ENCODE measurements at places on chromosomes 4 and X.

GRCh38 chr4:87406462-87406861 is 15.5 kb upstream of the HSD17B11 start:
- DNase-seq: no peak

GRCh38 chrX:100672966-100673365 is 29.0 kb downstream of the SRPX2 start:
- no peak for DNase-seq

DNA sequence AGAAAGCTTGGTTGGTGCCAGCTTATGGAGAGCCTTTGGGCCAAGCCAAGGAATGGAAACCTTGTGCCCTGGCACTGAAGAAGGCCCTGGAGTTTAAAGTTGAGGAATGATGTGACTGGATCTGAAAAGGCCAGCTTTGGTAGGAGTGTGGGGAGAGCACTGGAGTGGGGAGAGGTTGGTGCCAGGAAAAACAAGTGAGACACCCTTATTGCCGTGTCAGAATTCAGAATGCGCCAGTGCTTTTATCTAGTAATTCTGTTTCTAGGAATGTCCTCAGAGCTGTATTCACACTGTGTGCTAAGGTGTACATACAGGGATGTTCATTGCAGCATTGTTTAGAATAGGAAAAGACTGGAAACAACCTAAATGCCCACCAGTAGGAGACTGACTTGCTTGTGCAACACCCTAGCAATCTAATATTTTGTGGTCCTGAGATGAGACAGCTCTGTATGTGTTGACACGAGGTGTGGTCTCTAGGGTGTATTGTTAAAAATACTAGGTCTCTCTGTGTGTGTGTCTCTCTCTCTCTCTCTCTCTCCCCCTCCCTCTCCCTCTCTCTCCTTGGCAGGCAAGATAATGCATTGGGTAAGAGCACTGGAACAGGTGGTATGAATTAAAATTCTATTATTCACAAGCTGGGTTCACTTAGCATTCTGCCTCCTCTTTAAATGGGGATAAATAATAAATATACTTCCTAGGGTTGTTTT is 107.8 kb downstream of the GATB start:
- no peak for DNase-seq

DNA sequence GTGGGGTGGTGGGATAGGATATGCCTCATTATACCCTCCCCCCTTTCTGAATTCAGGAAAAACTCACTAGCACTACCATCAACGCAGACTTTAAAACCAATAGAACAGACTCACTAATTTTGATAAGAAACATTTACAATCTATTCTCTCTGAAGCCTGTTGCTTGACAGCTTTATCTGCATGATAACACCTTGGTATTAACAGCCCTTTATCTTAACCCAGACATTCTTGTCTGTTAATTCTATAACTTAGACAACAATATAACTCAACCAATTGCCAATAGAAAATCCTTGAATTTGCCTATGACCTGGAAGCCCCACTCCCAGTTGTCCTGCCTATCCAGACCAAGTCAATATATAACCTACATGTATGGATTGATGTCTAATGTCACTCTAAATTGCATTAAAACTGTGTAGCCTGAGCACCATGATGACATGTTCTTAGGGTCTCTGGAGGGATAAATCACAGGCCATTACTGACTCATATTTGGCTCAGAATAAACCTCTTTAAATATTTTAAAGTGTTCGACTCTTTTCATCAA is 1.5 kb upstream of the UGT2A3 start:
- no peak for DNase-seq

DNA sequence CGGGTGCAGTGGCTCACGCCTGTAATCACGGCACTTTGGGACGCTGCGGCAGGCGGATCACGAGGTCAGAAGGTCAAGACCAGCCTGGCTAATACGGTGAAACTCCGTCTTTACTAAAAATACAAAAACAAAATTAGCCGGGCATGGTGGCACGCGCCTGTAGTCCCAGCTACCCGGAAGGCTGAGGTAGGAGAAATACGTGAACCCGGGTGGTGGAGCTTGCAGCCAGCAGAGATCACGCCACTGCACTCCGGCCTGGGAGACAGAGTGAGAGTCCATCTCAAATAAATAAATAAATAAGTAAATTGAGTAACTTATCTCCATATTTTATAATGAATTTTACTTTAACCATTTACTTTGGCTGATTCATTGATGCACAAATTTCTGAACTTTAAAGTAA is 1913.3 kb downstream of the PCDH7 start:
- DNase-seq: no peak

DNA sequence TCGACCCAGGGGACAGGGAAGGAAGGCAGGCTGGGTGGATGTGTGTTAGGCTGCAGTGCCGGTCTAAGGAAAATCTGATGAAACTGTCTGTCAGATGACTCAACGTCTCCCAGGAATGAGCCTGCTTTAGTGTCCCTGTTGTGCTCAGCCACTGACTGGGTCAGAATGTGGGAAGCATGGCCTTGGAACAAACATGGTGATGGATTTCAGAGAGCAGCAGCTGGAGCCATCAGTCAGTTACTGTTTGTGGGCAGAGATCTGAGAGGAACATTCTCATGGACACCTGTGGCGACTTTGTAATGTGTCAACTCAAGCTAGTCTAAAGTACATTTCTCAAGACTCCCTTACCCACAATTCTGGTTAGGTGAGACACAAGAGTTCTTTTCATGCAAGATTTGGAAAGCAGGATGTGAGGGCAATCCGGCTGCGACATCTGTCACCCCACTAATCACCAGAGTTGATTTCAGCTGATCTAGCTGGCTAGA is 63.2 kb downstream of the ANAPC10 start:
- DNase-seq: no peak

Measured in stimulated activated CD8-positive, alpha-beta memory T cell treated with anti-CD3 and anti-CD28 coated beads, Interleukin-4, amount 100 ng/mL, for 1 hour (primary cell).